ENCODE measurements at places on chromosomes 5 and 9.

DNA sequence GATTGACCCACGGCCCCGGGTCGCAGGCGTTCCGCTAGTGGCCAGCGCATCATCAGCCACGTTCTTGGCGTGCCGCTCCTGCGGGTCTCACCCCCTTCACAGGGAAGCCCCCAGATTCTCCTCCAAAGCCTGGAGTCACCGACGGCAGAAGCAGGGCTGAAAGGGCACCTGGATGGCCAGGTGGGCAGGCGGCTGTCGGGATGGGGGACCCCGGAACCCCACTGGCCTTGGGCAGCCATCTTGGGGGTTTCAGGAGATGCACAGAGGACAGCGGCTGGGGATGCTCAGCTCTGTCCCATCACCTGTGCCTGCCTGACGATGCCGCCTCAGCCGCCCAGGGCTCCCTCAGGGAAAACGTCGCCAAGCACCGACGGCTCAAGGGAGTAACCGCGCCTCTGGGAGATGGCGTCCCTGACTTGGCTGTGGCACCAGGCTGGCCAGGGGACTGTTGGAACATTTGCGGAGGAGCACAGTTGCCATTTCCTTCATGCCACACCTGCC is 14.1 kb upstream of the SLC9A3 start:
- DNase-seq: no peak

DNA sequence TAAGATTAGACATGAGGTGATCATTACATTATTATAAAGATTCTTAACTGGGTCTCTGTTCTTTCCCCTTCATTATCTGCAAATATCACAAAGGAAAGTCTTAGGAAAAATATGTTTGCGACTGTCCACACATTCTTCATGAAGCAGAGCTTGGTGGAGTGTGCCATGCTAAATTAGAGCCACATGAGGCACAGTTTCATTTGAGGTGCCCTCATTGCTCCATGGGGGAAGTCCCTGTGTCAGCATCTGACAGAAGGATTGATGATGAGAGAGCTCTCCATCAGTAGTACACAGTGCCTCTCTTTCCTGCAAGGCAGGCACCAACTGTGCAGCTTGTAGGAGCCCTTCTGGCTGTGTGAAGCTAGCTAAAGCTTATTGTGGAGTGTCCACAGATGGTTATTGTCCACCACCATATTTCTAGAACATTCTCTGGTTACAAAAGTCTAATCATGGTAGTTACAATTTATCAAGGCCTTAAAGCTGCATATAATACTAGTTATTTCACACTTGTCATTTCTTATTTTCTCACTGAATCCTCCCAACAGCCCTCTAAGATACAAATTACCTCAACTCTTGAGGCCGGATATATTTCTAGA is 63.9 kb downstream of the C9orf152 start:
- DNase-seq: no peak

DNA sequence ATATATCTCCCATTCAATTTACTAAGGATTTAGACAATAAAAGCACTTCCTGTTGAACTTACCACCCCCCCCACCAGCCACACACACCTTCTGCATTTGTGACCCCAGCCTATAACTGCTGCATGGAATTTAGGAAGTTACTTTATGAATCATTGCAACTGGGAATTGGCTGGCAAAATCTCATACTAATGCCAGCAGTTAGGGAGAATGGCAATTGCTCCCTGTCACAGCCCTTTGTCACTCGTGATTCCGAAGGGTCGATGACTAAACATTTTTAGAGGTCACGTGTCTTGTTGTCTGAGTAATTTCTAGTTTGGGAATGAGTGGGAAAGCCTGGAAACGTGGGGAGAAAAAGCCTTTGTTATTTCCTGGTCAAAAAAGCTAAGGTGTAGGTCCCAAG is 46.6 kb upstream of the PCA3 start:
- no peak for DNase-seq

DNA sequence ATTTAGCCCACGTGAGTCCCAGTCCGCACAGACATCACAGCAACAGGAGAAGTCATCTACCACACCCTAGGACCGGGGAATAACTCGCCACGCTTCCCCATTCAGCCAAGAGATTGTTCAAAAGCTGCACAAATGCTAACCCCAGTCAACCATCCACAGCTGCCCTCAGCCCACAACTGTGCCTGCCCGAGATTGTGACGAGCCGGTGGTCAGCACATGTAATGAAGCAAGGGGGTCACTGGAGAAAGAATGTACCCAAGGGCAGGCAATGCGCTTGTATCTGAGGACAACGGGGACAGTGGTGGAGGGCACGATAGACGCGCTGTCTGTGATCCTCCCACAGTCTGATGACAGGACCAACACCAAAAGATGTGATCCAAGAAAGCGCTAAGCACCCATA is 67.8 kb downstream of the COL23A1 start:
- DNase-seq: no peak

GRCh38 chr9:38067859-38068681 is 957 bp downstream of the SHB start:
- DNase-seq: no peak

DNA sequence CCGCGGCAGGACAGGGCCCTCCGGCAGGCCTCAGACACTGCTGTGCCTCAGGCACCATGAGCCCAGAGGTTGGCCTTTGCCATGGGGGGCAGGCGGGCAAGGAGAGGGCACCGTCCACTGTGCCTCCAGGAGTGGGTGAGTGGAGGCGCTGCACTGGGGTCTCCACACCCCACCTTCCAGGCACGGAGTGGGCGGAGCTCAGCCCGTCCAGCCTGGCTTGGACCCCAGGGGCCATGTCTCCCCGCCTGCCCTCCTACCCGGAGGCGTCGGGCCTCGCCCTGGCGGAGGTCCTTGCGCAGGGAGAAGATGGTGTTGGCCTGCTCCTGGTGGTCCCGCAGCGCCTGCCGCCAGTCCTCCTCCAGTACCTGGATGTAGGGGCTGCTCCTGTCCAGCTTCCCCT is 3.4 kb downstream of the CARD9 start:
- no peak for DNase-seq

- DNase-seq: no peak
Measured at GRCh38 chr9:89467278-89467625, 30.7 kb downstream of the SEMA4D start.

DNA sequence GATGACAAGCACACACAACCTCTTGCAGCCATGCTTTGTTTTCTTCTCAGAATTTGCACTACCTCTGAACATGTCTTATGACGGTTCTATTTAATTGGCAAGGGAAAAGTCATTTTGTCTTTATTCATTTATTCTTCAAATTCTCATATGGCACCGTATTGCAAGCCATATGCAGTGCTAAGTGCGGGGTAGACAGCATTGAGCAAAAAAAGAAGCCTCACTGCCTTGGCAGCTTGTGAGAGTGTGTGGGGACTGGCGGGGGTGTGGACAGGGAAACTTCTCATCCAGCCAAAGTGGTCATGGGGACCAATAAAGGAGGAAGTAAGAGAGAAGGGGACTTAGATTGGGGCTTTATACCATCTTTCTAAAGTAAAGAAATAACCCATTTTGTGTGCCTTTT is 160.0 kb downstream of the CDH12 start:
- DNase-seq: no peak

DNA sequence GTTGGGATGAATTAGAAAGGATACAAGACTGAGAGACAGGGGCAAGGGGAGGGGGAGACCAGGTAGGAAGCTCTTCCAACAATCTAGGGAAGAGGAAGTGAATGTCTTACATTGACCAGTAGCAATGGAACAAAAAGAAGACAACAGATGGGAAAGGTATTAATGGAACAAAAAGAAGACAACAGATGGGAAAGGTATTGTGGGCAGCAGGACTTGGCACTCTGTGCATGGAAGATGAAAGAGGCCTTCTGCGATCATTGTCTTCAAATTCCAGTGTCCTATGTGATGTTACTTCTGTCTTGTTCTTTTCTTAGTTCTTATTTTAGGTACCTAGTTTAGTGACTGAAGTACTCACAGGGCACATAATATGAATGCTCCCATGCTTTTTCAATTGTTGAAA is 161.8 kb downstream of the PALM2AKAP2 start:
- no peak for DNase-seq

DNA sequence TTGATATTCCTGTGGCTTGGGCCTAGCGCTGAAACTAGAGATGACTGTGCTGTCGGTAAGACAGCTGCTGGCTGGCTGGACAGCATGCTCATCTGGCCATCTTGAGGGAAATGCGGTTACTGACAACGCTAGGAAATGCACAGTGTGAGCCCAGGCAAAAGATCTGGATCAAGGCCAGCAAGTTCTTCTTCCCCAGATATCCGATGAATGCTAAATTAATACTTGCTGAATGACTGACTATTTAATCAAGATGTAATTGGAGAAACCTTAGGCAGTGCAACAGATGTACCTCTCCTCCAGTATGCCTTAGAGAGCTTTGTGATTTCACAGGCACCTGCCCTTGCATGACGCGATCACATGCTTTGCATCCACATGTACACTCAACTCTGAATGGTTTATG is 659.1 kb downstream of the EFNA5 start:
- no peak for DNase-seq

- no peak for DNase-seq
Measured at GRCh38 chr9:110898358-110898757, 139.9 kb downstream of the LPAR1 start.

DNA sequence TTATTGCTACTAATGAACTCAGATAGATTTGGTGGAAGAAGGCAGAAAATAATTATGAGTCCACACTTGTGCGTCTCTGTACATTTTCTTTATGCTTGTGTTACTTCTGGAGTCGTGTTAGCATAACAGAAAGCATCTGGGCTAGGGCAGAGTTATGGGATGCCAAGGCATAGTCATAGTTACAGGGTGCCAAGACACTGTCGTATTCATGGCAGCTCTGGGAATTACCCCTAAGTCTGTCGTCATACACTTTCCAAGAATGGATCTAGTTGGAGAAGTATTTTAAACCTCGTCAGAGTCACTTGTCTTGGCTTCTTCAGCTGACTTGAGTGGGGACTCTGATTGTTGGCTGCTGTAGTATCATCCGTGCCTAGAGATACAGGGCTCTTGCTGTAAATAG is 27.7 kb downstream of the CAMK4 start:
- DNase-seq: no peak

GRCh38 chr5:145902421-145902820 is 29.6 kb upstream of the GRXCR2 start:
- no peak for DNase-seq

DNA sequence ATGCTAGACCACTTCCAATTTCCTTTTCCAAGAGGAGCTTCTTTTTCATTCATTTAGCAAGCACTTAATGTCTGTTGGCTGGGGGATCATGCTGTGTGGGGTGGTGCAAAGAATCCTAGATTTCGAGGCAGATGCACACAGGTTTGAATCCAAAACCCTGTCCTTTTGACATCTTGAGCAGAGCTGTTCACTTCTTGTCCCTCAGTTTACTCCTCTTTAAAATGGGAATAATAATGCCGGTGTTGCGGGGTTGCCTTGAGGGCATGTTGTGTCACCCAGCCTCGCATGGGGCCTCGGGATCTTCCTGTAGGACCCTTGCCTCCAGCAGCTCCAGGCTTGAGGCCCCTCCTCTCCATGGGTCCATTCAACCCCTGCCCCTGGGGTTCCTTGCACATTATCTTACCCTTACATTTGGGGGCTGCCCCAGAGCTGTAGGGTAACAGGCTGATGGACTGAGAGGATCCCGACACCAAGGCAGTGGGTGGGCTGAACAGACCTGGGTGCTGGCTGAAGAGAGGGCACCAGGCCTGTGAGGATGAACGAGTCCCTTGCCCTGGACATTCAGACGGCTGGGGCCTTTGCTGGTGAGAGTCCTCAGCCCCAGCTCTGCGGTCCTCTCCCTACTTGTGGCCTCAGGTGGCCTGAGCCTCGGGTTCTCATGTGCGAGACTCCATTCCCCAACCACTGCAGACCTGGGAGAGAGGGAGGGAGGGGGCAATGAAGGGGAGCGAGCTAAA is 145.8 kb downstream of the BARX1 start:
- DNase-seq: no peak

DNA sequence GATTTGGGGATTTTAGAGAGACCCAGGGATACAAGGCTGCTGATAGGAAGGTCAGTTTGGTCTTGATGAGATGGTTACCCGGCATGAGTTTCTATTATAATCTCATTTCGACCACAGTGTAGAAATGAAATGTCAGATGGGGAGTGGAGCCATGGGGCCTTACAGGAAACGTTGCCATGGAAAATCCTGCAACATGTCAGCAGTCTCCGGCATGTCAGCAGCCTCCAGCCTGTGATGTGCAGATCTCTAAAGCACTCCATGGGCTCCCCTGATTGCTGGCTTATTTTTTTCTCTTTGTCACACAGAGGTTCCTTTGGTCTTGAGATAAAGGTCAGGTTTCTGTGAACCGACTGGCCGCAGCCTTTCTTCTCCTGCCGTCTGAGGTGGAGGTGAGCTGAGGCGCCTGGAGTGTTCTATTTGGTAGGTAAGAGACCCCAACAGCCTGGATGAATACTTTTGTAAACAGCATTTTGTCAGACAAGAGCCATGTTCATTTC is 208.7 kb upstream of the DAP start:
- DNase-seq: no peak

- no peak for DNase-seq
Measured at GRCh38 chr5:173294673-173295320, 33.4 kb downstream of the STC2 start.

DNA sequence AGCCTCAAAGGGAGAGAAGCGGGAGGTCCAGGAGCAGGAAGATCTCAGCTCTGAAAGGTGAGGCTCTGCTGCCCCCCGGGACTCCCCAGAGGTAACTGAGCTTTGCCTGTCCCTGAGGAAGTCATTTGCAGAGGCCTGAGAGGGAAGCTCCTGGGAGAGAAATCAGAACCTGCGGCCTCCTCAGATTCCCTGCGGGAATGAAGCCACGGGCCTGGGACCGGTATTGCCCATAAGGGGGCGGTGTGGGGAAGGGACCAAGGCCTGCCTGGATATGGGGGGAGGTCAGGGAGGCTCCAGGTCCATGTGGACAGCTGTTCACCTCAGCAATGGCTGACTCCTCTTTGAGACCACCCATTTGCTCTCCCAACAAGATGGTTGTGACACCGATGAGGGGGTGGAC is 1.3 kb downstream of the SPATA31E1 start:
- DNase-seq: no peak

- no peak for DNase-seq
Measured at GRCh38 chr5:174454464-174454863, 269.9 kb upstream of the MSX2 start.

DNA sequence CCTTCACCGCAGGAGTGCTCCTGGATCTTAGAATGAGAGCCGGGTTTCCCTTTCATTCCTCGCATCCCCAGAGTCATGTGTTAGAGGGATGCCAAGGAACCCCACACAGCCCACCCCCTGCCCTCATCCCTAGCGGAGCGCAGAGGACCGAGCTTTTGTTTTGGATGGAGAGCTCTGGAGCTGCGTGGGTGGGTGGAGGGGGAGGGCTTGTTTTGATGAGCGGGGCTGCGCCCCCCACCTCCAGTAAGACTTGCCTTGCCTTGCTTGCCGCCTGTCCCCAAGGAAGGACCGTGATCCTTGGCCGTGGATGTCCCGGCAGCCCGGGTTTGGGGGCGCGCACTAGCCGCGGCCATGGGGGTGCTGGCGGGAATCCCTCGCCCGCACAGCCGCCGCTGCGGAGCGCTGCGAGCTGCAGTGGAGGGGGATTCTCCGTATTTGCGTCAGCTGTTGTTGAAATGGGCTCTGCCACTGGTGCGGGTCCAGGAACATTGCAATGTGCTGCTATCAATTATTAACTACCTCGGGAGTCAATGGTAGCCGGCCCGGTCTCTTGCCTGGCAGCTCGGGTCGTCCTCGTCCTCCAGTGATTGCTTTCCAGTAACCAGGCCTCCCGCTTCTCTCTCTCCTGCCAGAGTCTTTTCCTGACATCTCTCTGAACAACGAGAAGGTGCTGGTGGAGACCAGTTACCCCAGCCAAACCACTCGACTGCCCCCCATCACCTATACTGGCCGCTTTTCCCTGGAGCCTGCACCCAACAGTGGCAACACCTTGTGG is 1.0 kb downstream of the EGR1 start:
- no peak for DNase-seq

GRCh38 chr5:11166923-11167322 is 405.9 kb upstream of the DAP start:
- no peak for DNase-seq
